ENCODE measurements at places on chromosomes 7 and 10. TPM values are rescaled to one million over a fixed set of nuclear protein-coding genes. Genes with fewer than 3 reads are reported as not detected.

The NRG3 gene
- 23.1 TPM for total RNA-seq

The DRGX gene
- total RNA-seq = not detected

- DNase-seq = no peak
These were observed 131.3 kb downstream of the CTTNBP2 start for GRCh38 chr7:117741962-117742361.

GRCh38 chr10:69578508-69578991, 5.3 kb upstream of the NEUROG3 start:
- DNase-seq = no peak

GRCh38 chr10:60148266-60148840, 241.3 kb downstream of the ANK3 start:
- DNase-seq = no peak

GRCh38 chr7:159144758-159145489, at the start of gene VIPR2:
TSS of gene VIPR2 (minus strand) at chr7:159144867. CDS start at chr7:159144771, 96 bp downstream.
- DNase-seq = no peak

Data from occipital lobe (tissue), 3 donors.